MCF 10A (cell line): ENCODE measurements at places on chromosomes 3 and 15. TPM values are rescaled to one million over a fixed set of nuclear protein-coding genes. Genes with fewer than 3 reads are reported as not detected.

MED12L gene
- total RNA-seq: 0.47 and 1.3 TPM in 2 replicates

NXPE3 gene
- total RNA-seq: 3.9 and 7.2 TPM in 2 replicates

- no peak for DNase-seq
- no peak overlapping the region for H3K4me3 ChIP-seq
- peaks cover 44% of the 10 kb centered on the region for H3K27me3 ChIP-seq
- H3K36me3 ChIP-seq: no peaks in the 10 kb centered on the region
- no peak overlapping the region for H3K27ac ChIP-seq
- peaks cover 11% of the 10 kb centered on the region for H3K4me1 ChIP-seq
These were observed 25.8 kb downstream of the KLHL6 start for GRCh38 chr3:183529717-183530116.

GRCh38 chr15:64925335-64926330 is 13.9 kb downstream of the ANKDD1A start:
- H3K4me3 ChIP-seq: no peak overlapping the region
- no peaks in the 10 kb centered on the region for H3K27me3 ChIP-seq
- peaks cover 6% of the 10 kb centered on the region for H3K4me1 ChIP-seq
- no peak overlapping the region for H3K27ac ChIP-seq

DNA sequence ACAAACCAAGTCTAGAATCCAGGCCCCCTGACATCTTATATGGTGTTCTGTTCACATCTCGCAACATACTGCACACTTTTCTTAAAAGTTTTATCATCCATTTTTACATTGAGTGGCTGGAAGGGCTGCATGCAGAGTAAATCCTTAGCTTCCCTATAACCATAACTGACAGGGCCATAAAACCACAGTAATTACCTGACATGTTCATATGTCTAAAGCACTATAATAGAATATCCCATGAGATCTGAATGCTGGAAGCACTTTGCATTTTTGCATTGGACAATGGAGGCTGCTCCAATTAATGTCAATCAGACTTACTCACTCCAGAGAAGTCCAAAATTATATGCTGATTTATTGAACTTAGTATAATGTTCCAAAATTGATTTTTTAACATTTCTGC is 86.6 kb upstream of the HES1 start:
- DNase-seq: no peak
- H3K27me3 ChIP-seq: no peaks in the 10 kb centered on the region
- no peak overlapping the region for H3K27ac ChIP-seq
- no peaks in the 10 kb centered on the region for H3K36me3 ChIP-seq

GRCh38 chr15:89477411-89478242 is 18.8 kb downstream of the RHCG start:
- peaks cover 46% of the 10 kb centered on the region for H3K27me3 ChIP-seq
- H3K4me1 ChIP-seq: no peaks in the 10 kb centered on the region
- H3K36me3 ChIP-seq: peaks cover 4% of the 10 kb centered on the region
- H3K27ac ChIP-seq: no peak overlapping the region
- DNase-seq: no peak
- H3K4me3 ChIP-seq: no peak overlapping the region
